Activated T-helper 1 cell treated with anti-CD3 and anti-CD28 coated beads, Interleukin-12 subunit alpha, Interleukin-12 subunit beta, Interleukin-2, Interleukin-4 antibody, amounts not matched to agents 30 ng/mL and 10 ng/mL and 1 ng/mL, durations not matched to agents 14 hours and 24 hours and 36 hours (primary cell): ENCODE measurements at places on chromosomes 1 and 21.

GRCh38 chr1:175195281-175195680 lies 2.7 kb upstream of the KIAA0040 start:
- DNase-seq: no peak

DNA sequence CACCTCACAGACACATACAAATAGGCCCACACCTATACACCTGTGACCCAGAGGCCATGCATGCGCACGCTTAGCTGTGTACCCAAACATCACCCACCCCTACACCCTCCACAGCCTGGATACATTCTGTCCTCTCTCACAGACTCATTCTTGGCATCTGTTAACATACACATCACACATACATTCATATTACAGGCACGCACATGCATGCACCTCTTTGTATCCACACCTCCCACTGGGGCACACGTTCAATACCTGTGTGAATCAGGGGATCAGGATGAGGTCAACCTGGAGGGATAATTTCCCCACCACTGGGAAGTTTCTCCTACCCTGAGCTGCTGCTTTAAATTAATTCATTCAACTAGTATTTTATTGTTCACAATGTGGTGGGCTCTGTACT lies 35.6 kb upstream of the EPB41 start:
- no peak for DNase-seq

DNA sequence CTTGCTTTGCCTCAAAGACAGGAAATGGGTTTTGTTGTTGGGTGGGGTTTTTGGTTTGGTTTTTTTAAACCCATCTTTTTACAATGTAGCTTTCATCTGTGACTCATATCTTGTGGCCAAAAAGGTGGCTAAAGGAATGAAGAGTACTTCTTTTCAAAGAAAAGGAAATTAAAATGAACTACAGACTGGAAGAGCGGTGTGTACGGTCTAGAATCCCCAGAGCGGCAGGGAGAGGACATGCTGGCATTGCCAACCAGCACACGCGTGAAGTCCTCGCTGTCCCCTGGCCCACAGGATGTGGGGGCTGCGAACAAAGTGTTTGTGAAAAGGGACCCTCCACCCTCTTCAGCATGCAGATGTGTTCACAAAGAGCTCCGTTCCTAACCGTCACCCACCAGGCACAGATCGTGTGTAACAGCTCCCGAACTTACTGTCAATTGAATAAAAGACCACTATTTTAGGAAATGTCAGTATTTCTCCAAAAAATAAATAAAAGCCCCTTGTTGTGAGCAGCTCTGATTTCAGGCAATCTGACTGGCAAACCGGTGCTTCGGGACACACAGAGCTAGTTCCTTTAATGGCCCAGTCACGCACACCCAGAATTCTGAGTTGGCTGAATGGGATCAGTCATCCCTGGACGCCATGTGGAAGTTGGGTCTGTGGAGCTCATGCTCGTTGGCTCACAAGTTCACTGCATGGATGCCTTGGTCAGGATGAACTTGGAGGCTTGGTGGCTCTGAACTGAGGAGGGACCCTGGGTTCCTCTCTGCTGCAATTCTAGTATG lies 602.9 kb downstream of the NPHP4 start:
- peak; percentile 19 for DNase-seq

DNA sequence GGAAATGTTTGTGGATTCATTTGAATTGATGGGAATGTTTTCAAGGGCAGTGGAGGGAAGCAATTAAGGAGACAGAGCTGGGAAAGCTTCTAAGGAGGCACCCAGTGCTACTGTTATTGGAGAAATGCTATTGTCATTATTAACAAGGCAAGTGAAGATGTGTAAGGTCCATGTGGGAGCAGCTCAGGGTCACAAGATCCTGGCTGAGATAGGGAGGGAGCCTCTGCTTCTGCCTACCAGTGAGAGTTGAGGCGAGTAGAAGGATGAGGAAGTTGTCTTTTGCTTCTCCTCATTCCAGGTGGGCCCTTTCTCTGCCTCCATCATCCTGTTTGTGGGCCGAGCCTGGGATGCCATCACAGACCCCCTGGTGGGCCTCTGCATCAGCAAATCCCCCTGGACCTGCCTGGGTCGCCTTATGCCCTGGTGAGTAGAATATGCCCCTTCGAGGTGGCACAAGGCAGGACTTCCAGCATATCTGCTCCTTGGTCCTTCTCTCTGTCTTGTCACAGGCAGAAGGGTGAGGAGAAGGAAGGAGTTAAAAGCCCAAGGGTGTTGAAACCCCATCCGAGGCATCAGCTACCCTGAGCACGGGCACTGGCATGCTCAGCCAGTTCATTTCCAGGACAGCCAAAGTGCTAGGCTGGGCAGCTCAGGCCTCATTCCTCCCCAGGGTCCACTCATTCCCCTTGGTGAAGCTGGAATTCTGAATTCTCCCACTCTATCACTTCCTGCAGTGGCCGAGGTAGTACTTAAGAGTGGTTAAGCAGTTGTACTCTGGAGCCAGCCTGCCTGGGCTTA lies 3.7 kb downstream of the MFSD2A start:
- DNase-seq: no peak

DNA sequence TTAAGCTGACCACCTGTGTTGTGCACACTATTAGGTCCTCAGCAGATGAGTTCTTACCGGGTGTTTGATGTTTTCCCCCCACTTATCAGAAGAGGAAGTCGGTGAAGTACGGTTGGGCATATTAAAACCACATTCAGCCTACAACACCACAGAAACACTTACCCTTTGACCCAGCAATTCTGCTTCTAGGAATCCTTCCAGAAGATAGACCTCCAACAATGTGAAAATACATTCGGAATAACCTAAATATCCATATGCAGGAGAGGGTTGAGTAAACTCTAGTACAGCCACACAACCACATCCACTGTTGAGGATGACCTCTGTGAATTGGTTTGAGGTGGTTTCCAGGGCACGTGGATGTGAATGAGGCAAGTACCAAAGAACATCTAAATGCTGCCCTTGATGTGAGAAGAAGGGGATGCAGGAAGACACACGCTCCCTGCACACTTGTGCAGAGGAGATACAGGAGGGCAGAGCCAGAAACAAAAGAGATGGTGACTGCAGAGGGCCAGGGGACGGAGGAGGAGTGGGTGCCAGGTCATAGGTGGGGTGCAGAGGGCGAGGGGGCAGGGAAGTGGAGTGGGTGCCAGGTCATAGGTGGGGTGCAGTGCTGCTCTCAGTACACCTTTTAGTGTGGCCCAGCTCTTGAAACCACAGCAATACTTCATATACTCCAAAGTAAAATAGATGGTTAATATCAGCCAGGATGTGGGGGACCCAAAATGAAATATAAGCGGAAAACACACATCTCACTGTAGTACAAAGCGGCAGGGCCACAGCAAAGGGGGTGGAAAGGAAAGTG lies 12.8 kb downstream of the ADARB1 start:
- DNase-seq: no peak

DNA sequence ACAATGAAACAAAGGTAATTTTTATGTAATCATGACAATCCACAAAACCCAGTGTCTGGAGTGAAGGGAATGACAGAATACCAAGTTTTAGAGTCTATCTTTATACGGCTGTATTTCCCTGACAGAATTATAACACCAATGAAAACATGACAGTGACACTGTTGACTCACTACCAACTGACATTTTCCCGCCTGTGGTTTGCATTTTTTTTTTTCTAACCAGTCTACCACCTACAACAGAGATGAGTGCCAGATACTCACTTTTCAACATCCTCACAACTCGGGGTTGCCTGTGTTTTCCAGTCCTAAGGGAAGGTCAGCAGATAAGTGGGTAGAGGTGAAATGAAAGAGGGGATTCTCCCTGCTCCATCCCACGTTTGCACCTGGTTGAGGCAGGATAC lies 118.9 kb downstream of the KCNJ6 start:
- no peak for DNase-seq

DNA sequence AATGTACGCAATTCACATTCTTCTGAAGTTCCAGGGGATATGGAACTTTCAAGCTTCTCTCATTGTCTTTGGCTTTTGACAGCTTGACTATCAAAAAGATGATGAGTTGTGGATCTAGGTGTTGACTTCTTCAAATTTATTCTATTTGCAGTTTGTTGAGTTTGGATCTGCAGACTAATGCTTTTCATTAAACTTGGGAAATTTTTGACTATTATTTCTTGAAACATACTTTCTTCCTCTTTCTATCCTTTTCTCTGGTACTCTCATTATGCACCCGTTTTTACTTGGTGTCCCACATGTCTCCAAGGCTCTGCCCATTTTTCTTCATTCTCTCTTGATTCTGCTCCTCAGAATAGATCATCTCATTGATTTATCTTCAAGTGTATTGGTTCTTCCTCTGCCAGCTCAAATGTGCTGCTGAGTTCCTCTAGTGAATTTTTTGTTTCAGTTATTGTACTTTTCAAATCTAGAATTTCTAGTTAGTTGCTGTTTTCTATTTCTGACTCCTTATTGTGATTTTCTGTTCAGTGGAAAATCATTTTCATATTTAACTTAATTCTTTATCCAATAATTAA lies 49.4 kb downstream of the CYP2J2 start:
- DNase-seq: no peak

GRCh38 chr1:29452463-29453230 lies 216.3 kb downstream of the PTPRU start:
- DNase-seq: no peak

- no peak for DNase-seq
These were observed 142.3 kb upstream of the LMO4 start for GRCh38 chr1:87186346-87186745.

DNA sequence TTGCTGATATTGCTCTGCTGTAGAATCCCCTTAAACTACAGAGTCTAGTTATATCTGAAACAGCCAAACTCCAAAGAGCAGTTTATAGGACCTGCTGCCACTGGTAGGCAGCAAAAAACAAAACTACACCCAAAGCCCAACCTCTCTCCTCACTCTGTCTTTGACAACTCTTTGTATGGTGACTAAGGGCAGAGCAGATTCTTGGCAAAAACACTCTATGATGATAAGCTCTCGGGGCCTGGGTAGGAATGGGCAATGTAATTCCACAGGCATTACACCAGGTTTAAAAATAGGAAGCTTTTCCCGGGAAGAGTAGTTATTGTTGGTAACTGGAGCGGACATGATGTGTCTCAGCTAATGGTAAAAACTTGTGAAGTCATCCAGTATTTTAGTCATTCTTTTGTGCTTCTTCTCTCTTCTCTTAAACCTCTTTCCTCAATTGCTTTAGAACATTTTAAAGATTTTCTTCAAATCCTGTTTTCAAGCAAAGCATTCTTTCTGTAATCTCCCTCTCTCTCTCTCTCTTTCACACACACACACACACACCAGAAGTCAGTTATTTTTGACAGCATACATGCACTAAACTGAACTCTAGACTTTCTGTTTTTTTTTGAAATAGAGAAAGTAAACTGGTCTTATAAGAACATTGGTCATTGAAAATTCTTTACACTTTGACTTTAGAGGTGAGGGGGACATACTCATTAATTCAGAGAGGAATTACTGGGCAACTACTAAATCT lies 193.5 kb downstream of the PAPPA2 start:
- DNase-seq: no peak

DNA sequence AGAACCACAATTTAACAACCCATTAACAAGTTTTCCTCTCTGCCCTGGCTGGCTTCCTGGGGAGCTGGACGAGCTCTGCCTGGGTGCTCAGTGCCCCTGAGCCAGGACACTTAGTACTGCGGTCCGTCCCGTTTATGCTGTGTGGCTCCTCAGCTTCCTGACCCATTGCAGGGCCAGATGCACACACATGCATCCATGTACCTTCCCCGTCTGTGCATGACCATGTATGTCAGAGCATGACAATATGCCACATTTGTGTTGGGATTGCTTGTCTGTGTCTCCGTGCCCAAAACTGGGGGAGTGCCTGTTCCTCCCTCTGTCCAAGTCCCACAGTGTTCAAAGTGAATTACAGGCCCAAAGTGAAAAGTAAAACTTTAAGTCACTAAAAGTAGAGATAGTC lies 9.7 kb upstream of the TFF3 start:
- no peak for DNase-seq

DNA sequence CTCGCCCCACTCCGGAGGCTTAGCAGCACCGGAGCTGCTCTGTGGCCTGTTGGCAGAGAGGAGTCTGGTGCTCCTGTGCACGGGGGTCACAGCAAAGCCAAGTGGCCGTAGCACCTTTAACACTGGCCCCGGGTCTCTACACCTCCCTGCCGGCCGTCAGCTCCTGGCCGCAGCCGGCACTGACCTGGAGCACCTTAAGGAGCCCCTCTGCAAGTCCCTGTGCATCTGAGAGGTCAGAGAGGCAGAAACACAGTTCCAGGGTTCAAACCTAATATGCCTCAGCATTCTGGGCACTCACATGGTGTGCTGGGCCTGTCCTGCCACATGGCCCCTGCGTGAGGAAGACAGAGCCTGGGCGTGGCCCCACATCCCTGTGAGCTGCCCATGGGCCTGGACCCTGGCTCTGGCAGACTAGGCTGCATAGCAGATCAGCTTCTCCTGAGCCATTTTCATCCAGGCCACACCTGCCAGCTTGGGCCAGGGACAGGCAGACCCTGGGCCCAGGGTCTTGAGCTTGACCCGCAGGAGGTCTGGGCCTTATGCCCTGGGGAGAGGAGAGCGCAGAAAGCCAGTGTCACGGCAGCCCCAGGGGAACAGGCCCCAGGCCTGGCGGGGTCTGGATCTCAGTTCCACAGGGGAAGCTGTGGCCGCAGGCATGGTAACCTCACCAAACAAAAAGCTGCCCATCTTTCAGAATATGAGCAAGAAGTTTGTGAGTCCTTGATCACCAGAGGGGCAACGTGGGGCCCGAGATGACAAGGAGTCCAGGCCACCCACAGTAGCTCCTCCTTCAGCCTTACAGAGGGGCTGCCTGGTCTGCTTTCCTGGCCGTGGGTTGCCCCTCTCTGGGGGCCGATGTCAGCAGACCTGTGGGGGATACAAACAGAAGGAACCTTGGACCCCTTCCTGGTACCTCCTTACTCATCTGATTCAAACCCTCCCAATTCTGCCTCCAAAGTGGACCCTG lies 146.0 kb upstream of the COL6A1 start:
- no peak for DNase-seq

- no peak for DNase-seq
These were observed 415.1 kb downstream of the LRRIQ3 start for GRCh38 chr1:73782901-73783300.

- DNase-seq: no peak
These were observed 1.4 kb upstream of the S100A16 start for GRCh38 chr1:153614189-153614900.
